ENCODE measurements at places on chromosomes 7 and 10.
A peak's percentile ranks its signal among the peaks of the same experiment; 100 is the strongest.

DNA sequence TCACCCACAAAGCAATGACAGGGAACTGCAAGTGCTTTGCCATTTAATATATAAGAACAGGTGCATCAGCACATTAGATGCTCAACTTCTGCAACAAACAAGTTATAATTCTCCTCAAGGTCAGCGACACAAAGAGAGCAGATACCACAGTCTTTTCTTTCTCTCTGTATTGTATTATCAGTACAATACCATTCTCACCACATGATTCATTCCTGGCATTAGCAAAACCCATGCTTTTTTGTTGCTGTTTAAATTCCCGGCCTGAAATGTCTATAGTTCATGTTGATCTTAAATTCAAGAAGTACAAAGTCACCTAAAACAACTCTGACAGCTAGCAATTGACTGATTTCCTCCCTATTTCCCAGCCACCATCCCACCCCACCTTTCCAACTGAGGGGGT, 111.8 kb upstream of the FEZF1 start:
- no peak for DNase-seq

DNA sequence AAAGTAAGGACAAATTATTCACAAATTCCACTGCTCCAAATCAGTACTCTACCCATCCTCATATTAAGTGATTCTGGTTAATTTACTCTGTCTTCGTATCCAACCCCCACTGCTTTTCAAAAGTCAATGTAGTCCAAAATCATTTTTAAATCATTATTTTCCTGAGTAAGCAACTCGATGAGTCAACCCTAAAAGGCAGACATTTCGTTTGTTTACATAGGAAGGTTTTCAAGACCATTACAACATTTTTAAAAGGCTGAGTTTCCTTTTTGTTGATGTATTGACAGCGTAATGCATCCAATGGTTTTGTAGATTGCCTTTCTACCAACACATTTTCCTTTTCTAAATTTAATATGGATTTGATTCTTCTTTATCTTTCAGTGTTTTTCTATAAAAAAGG, 523.0 kb upstream of the ANKRD30A start:
- DNase-seq: no peak

DNA sequence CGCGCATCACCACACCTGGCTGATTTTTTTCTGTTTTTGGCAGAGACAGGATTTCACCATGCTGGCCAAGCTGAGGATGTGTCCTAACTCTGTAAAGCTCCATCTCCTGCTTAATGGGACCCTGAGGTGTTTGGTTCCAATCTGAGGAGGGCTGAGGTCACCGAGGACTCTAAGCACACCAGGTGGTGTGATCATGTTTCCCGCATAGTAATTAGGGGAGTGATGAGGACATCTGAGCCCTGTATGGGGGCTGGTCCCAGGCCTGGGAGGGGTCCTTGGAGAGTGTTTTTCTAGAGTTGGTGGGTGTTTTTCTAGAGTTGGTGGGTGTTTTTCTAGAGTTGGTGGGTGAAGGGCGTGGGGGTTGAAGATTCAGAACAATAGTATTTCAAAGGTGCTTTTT, 3.0 kb upstream of the ABHD11 start:
- DNase-seq: peak; percentile 80

GRCh38 chr7:129990403-129991192, 37.8 kb upstream of the UBE2H start:
- DNase-seq: no peak

DNA sequence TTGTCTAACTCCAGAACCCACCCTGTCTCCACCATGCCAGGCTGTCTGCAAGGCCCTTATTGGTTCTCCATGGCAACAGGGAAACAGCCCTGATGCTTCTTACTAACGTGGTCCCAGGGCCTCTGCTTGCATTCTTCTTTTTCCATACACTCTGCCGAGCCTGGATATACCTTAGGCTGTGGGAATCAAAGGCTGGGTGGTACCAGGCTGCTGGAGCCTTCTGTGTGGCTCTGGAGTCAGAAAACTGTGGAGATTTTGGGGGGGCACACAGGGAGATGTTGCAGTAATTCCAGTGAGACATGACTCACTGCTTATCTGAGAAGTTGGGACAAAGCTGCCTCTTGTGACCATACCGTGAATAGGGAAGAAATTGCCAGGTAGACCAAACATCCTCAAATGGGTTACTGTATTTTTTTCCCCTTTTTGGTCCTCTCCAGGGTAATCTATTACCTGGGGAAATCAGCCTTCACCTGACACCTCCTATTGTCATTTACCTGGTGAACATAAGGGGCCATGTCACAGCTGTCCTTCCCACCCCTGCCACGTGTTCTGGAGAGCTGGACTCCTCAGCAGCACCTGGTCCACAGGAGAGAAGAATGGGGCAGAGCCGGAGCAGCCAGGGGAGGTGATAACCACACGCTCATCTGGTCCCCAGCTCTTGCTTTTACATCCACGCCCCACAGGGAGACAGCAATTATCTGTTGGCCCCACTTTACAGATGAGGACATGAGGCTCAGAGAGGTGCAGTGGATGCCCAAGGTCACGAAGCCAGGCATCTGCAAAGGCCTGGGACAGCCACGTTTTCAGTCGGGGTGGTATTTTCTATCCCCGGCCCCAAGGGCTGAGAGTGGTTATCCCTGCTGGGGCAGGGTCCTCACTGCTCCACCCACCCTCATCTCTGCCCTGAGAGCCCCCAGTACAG, 4.6 kb downstream of the CHST3 start:
- no peak for DNase-seq

Measured in NCI-H2029 treated with DMSO at 0.1 percent for 48 hours (cell line).